DND-41 (cell line): ENCODE measurements at places on chromosomes 5 and 9.

GRCh38 chr5:42715785-42716184 lies 40.8 kb upstream of the CCDC152 start:
- H3K27me3 ChIP-seq, result peaks cover 14% of the 10 kb centered on the region
- no peaks in the 10 kb centered on the region for H3K4me1 ChIP-seq

DNA sequence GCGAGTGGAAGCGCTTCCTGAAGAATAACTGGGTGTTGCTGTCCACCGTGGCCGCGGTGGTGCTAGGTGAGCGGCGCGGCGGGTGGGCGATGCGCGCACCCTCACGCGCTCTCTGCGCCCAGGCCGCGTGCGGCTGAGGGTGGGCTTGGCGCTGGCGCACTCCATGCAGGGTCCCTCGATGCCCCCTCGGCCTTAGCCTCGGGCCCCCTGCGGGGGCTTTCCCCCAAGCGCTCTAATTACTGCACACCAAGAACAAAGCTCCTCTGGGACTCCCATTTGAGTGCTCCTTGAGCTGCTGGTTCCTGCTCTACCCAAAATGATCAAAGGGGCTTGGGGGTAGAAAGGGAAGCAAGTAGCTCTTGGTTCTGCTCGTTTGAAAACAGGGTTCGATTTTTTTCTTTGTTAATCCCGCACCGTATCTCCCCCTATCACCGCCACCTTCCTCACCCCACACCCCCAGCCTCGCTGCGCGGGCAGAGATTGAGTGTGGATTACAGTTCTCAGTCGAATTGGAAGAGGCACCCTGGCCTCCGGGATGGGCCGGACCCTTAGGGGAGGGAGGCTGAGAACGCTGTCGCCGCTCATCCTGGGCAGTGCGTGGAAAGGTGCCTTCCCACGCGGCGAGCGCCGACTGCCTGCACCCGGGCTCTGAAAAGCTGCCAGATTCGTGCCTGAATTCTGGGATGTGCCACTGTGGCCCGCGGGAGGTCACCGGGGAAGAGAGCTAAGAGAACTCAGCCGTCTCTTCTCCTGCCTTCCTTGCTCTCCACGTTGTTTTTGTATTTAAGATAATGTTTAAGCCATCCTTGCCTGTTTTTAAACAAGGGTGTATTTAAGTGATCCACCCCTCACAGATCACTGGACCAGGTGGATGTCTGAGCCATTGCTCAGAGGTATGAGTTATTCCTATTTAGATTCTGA lies 697 bp downstream of the SLC1A1 start:
- H3K27ac ChIP-seq, result no peak overlapping the region
- no peak overlapping the region for H3K4me3 ChIP-seq
- no peaks in the 10 kb centered on the region for H3K4me1 ChIP-seq
- no peaks in the 10 kb centered on the region for H3K27me3 ChIP-seq
- H3K36me3 ChIP-seq, result no peaks in the 10 kb centered on the region

GRCh38 chr5:11619339-11620024 lies 284.8 kb downstream of the CTNND2 start:
- no peaks in the 10 kb centered on the region for H3K36me3 ChIP-seq
- no peaks in the 10 kb centered on the region for H3K4me1 ChIP-seq
- H3K27me3 ChIP-seq, result no peaks in the 10 kb centered on the region
- no peak overlapping the region for H3K27ac ChIP-seq
- DNase-seq, result no peak

GRCh38 chr5:74636552-74636951 lies 4.0 kb downstream of the ENC1 start:
- peaks cover 22% of the 10 kb centered on the region for H3K4me1 ChIP-seq
- no peak for DNase-seq
- no peak overlapping the region for H3K27ac ChIP-seq
- no peak overlapping the region for H3K4me3 ChIP-seq

- H3K27me3 ChIP-seq, result no peaks in the 10 kb centered on the region
- no peaks in the 10 kb centered on the region for H3K4me1 ChIP-seq
- H3K27ac ChIP-seq, result no peak overlapping the region
Measured at GRCh38 chr5:151259931-151260330, 6.9 kb downstream of the GM2A start.

- H3K36me3 ChIP-seq, result no peaks in the 10 kb centered on the region
- H3K27me3 ChIP-seq, result no peaks in the 10 kb centered on the region
- no peaks in the 10 kb centered on the region for H3K4me1 ChIP-seq
- no peak for DNase-seq
Measured at GRCh38 chr5:72633649-72634048, 126.4 kb upstream of the ZNF366 start.

- no peaks in the 10 kb centered on the region for H3K4me1 ChIP-seq
- DNase-seq, result no peak
- no peak overlapping the region for H3K4me3 ChIP-seq
- H3K36me3 ChIP-seq, result no peaks in the 10 kb centered on the region
Measured at GRCh38 chr5:122933956-122934355, 88.5 kb downstream of the SNX24 start.

DNA sequence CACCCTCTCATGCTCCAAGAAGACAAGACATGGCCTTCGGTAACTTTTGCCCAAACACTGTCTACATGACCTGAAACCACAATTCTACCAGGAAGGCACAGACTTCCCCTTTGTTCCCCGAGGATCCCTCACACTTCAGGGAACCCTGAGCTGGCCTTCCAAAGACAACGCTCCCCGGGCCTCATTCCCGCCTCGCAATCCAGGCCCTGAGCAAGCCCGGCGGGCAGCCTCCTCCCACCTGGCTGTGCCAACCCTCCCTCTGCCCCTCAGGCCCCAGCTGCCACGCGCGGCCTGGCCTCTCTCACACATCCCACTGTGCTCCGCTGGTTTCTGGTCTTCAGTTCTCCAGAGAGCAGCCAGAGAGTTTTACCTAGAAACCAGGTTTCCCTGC lies 7.3 kb downstream of the QSOX2 start:
- no peak overlapping the region for H3K4me3 ChIP-seq
- peaks cover 6% of the 10 kb centered on the region; the same call in 1 of the 2 replicates for H3K4me1 ChIP-seq
- no peak overlapping the region for H3K27ac ChIP-seq
- no peak for DNase-seq

DNA sequence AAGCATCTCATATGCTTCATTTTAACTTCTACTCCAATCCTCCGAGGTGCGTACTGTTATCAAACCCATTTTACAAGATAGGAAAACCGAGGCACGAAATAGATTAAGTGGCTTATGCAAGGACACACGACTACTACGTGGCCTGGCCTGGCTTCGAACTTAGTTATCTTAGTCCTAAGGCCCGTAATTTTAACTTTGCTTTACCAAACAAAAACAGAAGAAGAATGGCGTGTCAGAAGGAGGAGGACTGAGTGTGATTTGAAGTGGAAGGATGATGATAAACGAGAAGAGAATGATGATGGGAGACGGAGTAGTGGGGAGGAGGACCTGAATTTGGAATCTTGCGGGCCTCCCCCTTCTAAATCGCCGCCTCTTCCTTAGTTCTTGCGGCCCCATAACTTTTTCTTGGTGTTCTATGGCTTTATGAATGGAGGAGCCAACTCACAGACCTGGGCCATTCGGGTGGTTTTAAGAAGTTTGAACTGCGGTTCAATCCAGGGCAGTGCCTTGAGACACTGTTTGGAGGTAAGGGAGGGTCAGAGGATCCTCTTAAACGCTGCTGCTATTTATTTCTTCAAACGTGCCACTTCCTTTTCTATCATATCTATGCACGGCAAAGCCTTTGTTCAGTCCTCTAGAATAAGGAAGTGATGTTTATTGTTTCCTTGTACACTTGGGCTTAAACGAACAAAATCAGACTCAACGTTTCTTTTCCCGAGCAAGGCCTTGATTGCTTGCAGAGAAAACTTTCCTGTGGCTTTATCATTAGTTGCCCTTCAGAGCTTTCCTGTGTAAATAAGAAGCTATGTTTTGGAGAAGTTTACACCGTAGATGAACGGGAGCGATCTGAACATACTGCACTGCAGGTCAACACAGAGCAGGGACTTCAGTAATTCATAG lies 795 bp downstream of the CNOT8 start:
- no peaks in the 10 kb centered on the region for H3K27me3 ChIP-seq
- H3K36me3 ChIP-seq, result peaks cover 17% of the 10 kb centered on the region
- peaks cover 38% of the 10 kb centered on the region for H3K4me1 ChIP-seq
- peak overlapping the region; percentile 96 for H3K27ac ChIP-seq

- DNase-seq, result no peak
- no peak overlapping the region for H3K4me3 ChIP-seq
- no peaks in the 10 kb centered on the region for H3K36me3 ChIP-seq
- H3K4me1 ChIP-seq, result no peaks in the 10 kb centered on the region
Measured at GRCh38 chr5:160363211-160363610, 7.2 kb downstream of the C1QTNF2 start.

GRCh38 chr5:170903075-170903474 lies 41.3 kb downstream of the RANBP17 start:
- no peak overlapping the region for H3K4me3 ChIP-seq
- DNase-seq, result no peak
- H3K4me1 ChIP-seq, result no peaks in the 10 kb centered on the region

DNA sequence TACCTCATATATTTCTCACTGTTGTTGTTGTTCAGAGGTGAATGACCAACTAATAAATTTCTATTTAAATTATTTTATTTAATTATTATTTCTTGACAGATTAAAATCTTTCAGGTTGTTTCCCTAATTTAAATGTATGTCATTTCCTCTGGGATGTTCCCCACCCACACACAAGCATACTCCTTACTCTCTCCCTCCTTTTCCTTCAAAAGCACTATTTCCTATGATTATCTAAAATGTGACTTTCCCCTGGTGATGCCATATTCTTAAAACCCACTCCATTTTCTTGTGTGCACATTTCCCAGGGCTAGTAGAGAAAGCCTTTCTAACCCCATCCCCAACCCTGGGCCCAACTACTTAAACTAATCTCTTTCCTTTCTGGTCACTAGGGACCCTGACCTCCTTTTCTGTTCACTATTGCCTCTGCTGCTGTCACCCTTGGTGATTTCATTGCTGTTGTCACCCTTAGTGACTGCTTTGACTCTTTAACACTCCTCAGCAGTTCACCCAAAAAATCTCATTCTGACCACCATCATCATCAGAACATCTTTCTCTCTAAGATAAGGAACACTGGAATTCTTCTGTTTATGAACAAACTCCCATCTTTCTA lies 16.8 kb downstream of the IL33 start:
- no peak overlapping the region for H3K27ac ChIP-seq
- H3K27me3 ChIP-seq, result peaks cover 7% of the 10 kb centered on the region
- DNase-seq, result no peak
- no peak overlapping the region for H3K4me3 ChIP-seq
- H3K36me3 ChIP-seq, result no peaks in the 10 kb centered on the region

- peaks cover 17% of the 10 kb centered on the region for H3K4me1 ChIP-seq
- H3K27ac ChIP-seq, result 0 out of 2 replicates have a peak overlapping the region, but pooled peaks have one; percentile 3
- DNase-seq, result no peak
- H3K4me3 ChIP-seq, result no peak overlapping the region
Measured at GRCh38 chr5:78893940-78894677, 91.0 kb downstream of the ARSB start.

- no peaks in the 10 kb centered on the region for H3K36me3 ChIP-seq
- H3K4me1 ChIP-seq, result no peaks in the 10 kb centered on the region
- H3K27ac ChIP-seq, result no peak overlapping the region
- no peaks in the 10 kb centered on the region for H3K27me3 ChIP-seq
- no peak for DNase-seq
Measured at GRCh38 chr5:139823757-139824355, 28.2 kb downstream of the PSD2 start.

GRCh38 chr9:111752455-111752854 lies 42.3 kb downstream of the SHOC1 start:
- no peaks in the 10 kb centered on the region for H3K36me3 ChIP-seq
- no peak overlapping the region for H3K4me3 ChIP-seq
- no peak overlapping the region for H3K27ac ChIP-seq
- no peaks in the 10 kb centered on the region for H3K4me1 ChIP-seq
- H3K27me3 ChIP-seq, result no peaks in the 10 kb centered on the region

- H3K36me3 ChIP-seq, result peaks cover 5% of the 10 kb centered on the region; the same call in 1 of the 2 replicates
- no peaks in the 10 kb centered on the region for H3K27me3 ChIP-seq
- DNase-seq, result peak; percentile 32
- no peak overlapping the region for H3K27ac ChIP-seq
- H3K4me1 ChIP-seq, result no peaks in the 10 kb centered on the region
Measured at GRCh38 chr5:157476702-157477408, 16.8 kb downstream of the NIPAL4 start.

DNA sequence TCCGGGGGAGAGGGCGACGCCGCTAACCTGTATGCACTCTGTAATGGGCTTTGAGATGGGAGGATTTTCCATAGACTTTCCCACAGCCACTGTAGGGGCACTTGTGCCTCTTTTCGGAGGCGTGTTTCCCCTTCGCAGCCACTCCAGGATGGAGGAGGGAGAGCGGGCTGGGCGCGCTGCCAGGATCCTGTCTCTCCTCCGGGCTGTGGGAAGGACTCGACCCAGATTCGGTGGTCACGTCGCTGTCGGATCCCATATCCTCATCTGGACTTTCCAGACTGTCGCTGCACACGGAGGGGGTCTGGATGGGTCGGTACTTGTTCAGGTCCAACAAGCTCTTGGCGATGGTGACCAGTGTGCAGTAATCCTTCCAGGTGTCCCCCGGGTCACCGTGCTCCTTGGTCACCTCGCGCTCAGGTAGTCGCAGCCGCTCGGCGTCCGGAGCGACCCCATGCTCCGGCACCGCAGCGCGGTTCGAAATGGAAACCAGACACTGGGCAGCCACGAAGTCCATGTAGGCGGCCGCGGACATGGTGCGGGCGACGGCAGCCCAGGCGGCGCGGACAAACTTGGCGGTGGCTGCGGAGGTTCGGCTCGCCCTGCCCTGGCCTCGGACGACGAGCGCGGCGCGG lies 1.5 kb downstream of the KLF9 start:
- peaks cover 17% of the 10 kb centered on the region for H3K4me1 ChIP-seq
- H3K27ac ChIP-seq, result no peak overlapping the region
- H3K4me3 ChIP-seq, result no peak overlapping the region
- no peak for DNase-seq
- H3K36me3 ChIP-seq, result no peaks in the 10 kb centered on the region
- no peaks in the 10 kb centered on the region for H3K27me3 ChIP-seq

DNA sequence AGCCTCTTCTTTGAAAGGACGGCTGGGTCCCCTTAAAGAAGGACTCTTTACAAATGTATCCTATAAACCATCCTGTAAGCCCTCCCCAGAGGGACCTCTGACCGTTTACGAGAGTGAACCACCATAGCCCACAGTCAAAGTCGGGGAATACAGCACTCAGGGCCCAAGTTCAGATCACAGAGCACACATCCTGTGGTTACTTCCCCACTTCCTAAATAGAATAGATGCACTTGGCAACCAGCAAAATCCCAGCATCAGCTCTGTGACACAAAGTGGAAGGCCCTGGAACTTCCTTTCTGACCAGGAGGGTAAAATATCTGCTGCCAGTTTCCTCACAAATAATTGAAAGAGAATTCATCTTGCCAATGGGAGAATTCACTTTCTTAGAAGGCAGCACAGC lies 6.9 kb upstream of the IGFBPL1 start:
- peak overlapping the region; percentile 4; the same call in 1 of the 2 replicates for H3K27ac ChIP-seq
- no peaks in the 10 kb centered on the region for H3K27me3 ChIP-seq
- no peak overlapping the region for H3K4me3 ChIP-seq
- H3K36me3 ChIP-seq, result no peaks in the 10 kb centered on the region
- peak; percentile 37 for DNase-seq
- peaks cover 14% of the 10 kb centered on the region for H3K4me1 ChIP-seq

GRCh38 chr9:31394015-31394473 lies 990.4 kb upstream of the ACO1 start:
- H3K36me3 ChIP-seq, result no peaks in the 10 kb centered on the region
- no peaks in the 10 kb centered on the region for H3K4me1 ChIP-seq
- H3K4me3 ChIP-seq, result no peak overlapping the region
- no peak overlapping the region for H3K27ac ChIP-seq
- H3K27me3 ChIP-seq, result no peaks in the 10 kb centered on the region

GRCh38 chr5:54480296-54480695 lies 24.8 kb downstream of the HSPB3 start:
- H3K4me3 ChIP-seq, result no peak overlapping the region
- no peak overlapping the region for H3K27ac ChIP-seq
- no peak for DNase-seq
- no peaks in the 10 kb centered on the region for H3K36me3 ChIP-seq
